CD8-positive, alpha-beta T cell (primary cell): ENCODE measurements at places on chromosomes 5 and 9.

DNA sequence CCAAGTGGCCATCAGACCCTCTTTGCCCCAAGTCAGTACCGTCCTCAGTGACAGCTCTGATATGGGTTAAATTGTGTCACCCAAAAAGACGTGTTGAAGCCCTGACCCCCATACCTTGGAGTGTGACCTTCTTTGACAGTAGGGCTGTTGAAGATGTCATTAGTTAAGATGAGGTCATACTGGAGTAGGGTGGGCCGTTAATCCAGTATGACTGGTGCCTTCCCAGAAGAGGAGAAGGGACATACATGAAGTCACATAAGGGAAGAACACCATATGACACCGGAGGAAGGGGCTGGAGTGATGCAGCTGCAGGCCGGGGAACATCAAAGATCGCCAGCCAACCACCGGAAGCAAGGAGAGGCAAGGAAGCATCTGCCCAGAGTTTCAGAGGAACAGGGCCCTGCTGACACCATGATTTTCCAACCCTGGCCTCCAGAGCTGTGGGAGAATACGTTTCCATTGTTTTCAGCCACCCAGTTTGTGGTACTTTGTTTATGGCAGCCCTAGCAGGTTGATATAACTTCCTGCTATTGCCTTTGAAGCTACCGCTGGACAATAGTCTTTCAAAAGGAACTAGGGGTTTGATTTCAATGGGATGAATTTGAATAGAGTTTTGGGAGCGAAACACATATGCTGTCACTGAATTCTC lies 36.4 kb upstream of the CPEB4 start:
- no peak for DNase-seq

GRCh38 chr5:108109059-108109458 lies 272.8 kb downstream of the FBXL17 start:
- DNase-seq: no peak

GRCh38 chr5:78016863-78017529 lies 240.9 kb upstream of the TBCA start:
- DNase-seq: no peak

DNA sequence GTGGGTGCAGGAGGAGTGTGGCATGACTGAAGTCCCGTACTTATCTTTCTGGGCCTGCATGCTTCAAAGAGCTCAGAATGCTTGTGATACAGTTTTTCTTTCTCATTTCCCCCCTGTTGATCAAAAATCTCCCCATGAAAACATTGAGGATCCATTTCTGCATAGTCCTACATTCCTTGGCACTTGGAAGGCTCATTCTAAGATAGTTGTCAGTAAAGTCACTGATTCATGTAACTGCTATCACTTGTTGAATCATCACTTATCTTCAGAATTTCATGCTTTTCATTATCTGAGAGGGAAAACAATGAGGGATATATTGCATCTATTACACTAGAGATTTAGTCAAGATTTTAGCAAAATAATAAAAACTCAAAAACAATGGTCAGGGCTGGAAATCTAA lies 1953.1 kb upstream of the CDH6 start:
- DNase-seq: no peak

GRCh38 chr9:20990867-20991266 lies 40.6 kb downstream of the HACD4 start:
- no peak for DNase-seq

GRCh38 chr9:34690983-34691935 lies at the start of gene CCL19:
TSS of gene CCL19 (minus strand) at chr9:34691276. CDS start at chr9:34691139, 137 bp downstream.
- no peak for DNase-seq

DNA sequence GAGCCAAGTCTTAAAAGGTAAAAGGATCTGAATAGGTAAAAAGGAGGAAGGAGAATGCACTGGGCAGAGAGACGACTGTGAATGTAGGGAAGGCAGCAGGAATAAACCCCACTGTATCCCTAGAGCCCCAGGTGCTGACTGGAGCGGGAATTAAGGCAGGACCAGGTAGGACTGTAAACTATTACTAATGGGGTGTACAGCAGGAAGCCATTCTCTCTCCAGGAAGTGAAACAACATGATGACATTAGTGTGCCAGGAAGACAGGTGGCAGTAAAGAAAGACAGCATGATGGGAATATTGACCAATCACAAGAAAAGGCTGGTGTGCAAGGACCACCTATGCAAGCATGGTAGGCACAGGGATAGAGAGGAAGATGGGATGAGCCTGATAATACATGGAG lies 433.0 kb downstream of the DNAH5 start:
- no peak for DNase-seq

GRCh38 chr5:136052692-136053335 lies 24.0 kb downstream of the TGFBI start:
- DNase-seq: no peak
